ENCODE measurements at places on chromosomes 5 and 9.

DNA sequence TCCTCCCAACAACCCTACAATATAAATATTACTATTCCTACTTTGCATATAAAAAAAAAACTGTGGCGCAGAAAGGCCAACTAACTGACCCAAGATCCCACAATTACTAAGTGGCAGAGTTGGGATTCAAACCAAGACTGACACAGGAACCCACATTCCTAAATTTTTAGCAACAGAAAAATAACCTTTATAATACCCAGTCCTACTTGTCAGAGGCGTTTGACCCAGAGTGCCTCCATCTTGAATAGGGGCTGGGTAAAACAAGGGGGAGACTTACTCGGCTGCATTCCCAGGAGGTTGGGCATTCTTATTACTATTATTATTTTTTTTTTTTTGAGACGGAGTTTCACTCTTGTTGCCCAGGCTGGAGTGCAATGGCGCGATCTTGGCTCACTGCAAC, 2.0 kb upstream of the SLC30A5 start:
- DNase-seq, result no peak

DNA sequence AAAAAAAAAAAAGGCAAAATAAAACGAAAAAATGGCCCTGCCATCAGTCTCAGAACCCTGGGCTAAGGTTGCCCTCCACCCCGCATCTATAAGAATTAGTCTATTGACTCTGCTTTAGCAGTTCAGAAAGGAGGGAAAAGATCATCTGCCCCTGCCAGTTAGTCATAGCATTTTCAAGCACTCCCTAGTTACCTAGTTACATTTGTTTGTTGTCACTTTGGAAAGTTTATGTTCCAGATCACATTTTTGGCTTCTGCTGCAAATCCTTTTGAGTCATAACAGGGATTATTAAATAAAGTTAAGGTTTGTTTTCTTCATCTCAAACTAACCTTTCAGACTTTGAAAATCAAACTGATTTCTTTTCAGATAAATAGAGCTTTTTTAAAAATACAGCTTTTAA, 52.1 kb downstream of the AQP7 start:
- no peak for DNase-seq

- DNase-seq, result no peak
Observed at GRCh38 chr5:15500325-15501001, 483 bp downstream of the FBXL7 start.

GRCh38 chr9:78292026-78292425, 4.9 kb upstream of the PSAT1 start:
- no peak for DNase-seq

GRCh38 chr9:88684046-88684445, 149.1 kb downstream of the NXNL2 start:
- DNase-seq, result no peak

DNA sequence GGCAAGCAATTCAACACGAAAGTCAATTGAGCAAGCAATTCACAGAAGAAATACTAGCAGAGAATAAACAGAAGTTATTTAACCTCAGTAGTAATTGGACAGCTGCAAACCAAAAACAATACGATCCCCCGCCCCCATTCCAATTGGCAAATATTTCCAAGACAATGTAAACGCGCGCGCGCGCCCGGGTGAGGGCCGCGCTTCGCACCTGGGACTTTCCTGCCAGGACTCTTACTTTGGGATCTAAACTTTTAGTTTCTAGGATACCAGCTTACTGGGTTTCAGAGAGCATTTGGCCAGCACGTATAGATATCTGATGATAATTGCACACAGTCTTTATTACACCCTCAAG, 8.6 kb downstream of the RUFY1 start:
- no peak for DNase-seq

GRCh38 chr9:135522931-135523330, 1.7 kb downstream of the LCN1 start:
- no peak for DNase-seq

- no peak for DNase-seq
Observed at GRCh38 chr9:120733190-120733589, 18.9 kb upstream of the MEGF9 start.

DNA sequence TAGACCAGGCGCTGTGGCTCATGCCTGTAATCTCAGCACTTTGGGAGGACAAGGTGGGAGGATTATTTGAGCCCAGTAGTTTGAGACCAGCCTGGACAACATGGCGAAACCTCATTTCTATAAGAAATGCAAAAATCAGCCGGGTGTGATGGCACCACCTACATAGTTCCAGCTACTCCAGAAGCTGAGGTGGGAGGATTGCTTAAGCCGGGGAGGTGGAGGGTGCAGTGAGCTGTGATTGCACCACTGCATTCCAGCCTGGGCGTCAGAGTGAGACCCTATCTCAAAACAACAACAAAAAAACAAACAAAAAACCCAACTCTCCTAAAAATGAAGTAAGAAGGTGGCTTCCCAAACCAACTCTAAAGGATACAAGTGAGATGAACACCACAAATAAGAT, 23.0 kb downstream of the IARS1 start:
- DNase-seq, result no peak

GRCh38 chr9:138045541-138046490, 168.2 kb downstream of the CACNA1B start:
- no peak for DNase-seq

DNA sequence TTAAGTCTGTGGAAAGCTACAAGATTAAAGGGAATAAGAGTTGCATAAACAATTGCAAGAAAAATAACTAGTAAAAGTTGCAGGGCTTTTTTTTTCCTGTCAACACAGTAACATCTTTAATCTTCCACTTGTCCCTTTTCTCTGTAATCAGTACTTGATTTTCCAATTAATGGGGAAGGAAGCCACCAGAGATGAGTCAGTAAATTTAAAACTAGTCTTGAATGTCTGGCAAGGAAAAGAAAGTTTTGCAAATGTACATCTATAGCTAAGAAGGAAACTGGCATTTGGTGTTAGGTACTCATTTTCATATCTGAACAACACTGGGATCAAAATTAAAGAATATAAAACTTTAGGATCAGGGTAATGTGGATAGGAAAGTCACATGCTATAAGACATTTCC, 17.1 kb downstream of the DAP start:
- DNase-seq, result no peak

GRCh38 chr9:26172301-26172700, 494.1 kb upstream of the TUSC1 start:
- no peak for DNase-seq

DNA sequence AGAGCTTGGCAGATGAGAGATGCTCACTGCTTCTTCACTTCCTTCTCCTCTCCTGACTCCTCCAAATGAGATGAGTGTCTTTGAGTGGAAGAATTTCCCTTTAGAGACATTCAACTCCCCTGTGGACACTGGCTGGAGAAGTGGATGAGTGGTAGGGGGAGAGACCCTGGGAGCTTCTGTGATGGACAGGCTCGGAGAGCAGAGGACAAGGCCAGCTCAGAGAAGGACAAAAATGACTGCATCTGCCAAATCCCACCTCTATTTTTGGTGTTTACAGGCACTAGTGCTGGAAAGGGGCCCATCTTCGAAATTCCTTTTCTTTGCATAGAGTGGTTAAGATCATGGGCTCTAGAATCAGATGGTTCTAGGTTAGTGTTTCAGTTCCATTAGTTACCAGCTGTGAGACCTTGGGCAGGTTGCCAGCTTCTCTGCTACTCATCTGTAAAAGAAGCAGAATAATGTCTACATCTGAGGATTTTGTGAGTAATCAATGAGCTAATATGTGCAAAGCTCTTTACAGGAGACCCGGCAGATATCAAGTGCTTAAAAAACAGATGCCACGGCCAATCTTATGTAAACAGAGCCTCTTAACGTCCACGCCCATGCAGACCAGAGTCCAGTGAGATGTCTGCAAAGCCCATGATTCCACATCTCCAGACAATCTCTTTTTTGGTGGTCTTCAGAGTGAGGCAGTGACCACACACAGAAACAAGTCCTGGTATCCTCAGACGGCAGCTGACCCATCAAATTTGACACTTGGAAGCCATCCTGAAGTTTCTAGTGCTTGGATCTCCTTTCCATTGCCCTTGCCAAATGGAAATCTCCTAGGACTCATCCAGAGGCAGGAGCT, 13.6 kb upstream of the COL27A1 start:
- DNase-seq, result no peak

GRCh38 chr5:41281215-41281810, 68.0 kb upstream of the C6 start:
- no peak for DNase-seq

- DNase-seq, result no peak
Observed at GRCh38 chr5:132439521-132440089, 51.0 kb downstream of the IRF1 start.

DNA sequence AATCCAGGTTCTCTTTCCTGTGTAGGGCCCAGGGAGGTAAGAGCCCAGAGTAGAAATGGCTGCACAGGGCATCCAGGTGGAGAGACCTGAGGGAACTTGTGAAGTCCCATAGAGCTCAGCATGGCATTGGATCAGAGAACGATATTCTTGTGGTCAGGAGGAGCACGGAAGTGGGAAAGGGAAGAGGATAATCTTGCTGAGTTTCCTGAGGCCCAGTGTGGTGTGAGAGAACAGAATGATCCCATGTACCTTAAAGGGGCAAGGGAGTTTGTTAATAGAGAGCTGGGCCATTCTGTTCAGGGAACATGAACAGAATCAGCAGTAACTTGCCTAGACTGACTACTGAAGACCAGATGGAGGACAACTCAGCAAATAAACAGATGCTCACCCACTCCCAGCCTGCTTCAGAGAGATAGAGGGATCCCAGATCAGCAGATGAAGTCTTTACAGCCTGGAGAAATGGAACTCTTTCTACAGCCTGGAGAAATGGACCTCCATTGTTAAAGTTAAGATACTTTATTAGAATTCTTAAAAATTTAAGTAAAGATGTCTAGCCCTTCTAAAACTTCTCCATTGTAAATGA, 119.7 kb upstream of the ELL2 start:
- no peak for DNase-seq

- no peak for DNase-seq
Observed at GRCh38 chr5:127070243-127070642, 3.1 kb downstream of the C5orf63 start.

DNA sequence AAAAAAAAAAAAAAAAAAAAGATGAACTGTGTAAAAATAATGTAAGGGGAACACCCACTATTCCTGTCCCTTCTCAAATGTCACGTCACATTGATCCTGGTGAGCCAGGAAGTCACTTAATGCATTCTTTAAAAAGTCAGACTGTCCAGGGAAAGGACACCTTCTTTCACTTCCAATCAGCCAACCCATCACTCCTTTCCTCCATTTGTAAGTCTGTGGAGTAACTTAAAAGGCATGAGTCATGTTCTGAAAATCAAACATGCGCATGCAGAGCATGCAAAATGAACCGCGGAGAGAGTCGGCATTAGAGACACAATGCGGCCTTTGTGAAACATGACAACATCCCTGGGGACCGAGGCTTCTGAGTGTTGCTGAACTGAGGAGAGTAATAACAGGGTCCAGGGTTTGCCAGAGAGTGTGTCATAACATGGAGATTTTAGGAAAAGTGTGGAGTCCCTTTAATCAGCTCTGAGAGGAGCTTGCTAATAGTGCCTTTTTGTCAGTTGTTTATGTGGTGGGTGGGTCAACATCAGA, 77.6 kb upstream of the SEMA6A start:
- DNase-seq, result no peak

DNA sequence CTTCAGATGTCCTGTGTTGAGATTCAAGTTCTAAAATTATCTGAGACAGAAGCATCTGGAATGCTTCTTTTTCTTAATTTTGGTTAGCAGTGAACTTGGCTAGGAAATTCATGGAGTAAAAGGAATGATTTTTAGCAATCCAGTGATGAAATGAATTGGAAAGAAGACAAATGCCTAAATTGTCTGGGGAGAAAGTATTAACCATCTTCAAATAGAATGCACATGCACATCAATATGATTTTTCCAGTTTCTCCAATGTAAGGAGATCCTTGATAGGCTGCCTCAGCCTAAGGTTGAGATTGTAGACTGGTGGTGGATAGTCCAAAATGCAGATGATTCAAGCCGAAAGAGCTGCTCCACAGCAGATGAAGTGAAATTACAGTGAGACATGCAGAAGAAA, 106.7 kb downstream of the PCSK5 start:
- DNase-seq, result no peak

- no peak for DNase-seq
Observed at GRCh38 chr9:97318433-97318832, 11.0 kb downstream of the CCDC180 start.

DNA sequence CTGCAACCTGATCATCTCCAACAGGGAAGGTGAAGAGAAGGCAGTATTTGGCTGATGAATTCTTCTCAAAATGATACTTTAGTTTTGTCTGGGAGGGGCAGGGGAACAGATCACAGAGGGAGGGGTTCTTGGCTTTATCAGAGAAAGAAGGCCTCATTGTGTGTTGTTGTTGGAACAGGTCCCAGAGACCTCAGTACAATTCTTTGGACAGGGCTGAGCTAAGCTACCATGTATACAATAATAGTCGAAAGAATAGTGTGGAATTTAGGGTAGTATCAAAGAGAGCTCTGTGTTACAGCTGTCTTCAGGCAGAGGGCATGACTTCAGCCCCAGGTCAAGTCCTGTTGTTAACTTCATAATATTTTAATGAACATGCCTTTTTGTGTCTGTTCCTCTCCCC, 39.9 kb downstream of the ARHGAP26 start:
- DNase-seq, result no peak
